ENCODE measurements at places on chromosomes 7 and 10.
A peak's percentile ranks its signal among the peaks of the same experiment; 100 is the strongest.

DNA sequence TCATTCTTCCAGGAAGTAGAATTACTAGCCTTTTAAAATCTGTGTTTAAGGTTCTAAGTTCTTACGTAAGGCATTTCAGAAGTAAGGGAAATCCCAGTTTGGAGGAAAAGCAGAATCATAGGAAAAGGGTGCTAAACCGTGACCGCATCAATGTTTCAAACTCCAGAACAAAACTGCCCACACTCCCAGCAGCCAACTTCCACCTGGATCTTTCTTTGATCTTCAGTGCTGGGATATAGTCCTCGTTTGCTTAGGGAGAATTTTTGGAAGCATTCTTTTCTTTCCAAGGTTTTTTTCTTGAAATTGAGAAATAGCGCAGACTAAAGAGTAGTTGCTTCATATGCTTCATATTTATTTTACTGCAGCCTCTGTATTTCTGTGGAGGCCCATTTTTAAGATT, 8.9 kb downstream of the PROSER2 start:
- DNase-seq, result no peak

- DNase-seq, result no peak
Observed at GRCh38 chr10:116276981-116277380, 4.0 kb upstream of the GFRA1 start.

DNA sequence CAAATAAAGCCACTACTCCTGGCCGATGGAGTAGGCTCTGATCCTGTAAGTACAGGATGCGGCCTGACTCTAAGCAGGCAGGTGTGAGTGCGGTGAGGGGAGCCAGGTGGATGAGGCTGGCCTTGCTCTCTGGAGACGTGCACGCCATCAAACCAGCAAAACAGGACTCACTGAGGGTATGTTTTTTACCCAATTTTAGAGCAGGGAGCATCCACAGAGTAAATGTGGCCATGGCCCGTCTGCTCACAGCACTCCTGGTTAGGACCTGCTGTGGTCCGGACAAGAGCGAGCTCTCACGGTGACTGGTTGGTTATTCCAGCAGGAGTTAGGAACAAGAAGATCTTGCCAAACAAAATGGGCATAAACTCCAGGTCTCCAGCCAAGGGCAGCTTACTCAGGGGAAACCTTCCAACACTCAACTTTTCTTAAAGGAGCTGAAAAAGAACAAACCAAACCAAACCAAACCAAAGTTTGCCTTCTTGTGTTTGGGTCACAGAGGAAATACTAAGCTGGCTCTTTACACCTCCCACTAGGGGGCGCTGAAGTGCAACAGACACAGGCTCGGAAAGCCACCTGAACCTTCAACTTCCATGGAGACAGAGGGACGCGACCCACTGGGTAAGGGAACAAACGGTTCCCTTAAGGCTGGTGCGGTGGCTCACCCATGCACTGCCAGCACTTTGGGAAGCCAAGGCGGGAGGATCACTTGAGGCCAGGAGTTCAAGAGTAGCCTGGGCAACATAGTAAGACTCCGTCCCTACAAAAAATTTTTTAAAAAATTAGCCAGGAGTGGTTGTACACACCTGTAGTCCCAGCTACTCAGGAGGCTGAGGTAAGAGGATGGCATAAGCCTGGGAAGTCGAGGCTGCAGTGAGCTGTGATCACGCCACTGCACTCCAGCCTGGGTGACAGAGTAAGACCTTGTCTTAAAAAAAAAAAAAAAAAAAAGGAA, 122.4 kb downstream of the CLEC2L start:
- DNase-seq, result peak; percentile 33

DNA sequence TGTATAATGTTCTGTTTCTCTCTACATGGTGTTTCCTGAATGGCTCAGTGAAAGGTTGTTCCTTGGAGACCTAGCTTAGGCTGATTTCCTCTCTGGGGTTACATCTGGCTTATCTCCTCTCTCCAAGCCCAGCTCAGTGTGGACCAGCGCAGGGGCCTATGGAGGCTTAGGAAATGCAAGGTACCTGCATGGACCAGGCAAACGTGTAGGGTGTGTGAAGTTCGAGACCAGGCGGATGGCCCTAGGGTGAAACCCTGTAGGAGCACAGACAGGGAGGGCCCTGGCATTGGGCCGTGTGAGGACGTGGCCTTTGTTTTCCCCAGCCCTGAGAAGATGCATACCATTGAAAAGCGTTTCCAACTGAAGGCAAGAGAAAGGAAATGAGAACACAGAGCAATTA, 59.0 kb downstream of the DOCK1 start:
- DNase-seq, result no peak

Measured in retinal pigment epithelial cell (primary cell).